ENCODE measurements at places on chromosomes 5 and 9.

- DNase-seq: peak; percentile 21
Measured at GRCh38 chr9:108182950-108183381, 672.8 kb downstream of the ACTL7B start.

GRCh38 chr9:79686381-79687130, 114.8 kb downstream of the TLE4 start:
- peak; percentile 69 for DNase-seq

DNA sequence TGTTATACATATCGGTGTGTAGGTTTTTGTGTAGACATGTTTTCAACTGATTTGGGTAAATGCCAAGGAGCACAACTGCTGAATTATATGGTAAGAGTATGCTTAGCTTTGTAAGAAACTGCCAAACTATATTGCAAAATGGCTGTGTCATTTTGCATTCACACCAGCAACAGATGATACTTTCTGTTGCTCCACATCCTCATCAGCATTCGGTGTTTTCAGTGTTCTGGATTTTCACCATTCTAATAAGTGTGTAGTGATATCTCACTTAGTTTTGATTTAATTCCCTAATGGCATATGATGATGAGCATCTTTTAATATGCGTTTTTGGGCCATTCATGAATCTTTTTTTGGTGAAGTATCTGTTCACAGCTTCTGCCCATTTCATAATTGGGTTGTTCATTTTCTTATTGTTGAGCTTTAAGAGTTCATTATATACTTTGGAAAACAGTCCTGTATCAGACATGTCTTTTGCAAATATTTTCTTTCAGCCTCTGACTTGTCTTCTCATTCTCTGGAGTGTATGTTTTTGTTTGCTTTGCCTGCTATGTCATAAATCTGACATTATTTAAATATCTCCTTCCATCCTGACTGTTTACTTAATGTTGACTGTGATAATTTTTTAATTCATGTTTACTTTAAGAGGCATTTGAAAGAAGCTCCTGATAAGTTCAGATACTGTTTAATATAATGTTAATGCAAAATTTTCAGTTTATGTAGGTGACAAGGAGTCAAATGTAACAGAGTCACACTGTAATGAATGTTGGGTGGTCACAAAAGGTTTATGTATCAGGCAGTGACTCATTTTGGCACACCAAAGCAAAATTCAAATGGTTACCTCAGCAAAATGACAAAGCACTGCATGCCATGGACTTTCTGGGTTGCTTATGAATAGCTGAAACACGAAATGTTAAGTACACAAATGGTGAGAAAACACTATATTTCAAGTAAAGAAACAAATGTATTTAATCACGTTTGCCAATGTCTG, 181.1 kb upstream of the DAB2 start:
- no peak for DNase-seq

DNA sequence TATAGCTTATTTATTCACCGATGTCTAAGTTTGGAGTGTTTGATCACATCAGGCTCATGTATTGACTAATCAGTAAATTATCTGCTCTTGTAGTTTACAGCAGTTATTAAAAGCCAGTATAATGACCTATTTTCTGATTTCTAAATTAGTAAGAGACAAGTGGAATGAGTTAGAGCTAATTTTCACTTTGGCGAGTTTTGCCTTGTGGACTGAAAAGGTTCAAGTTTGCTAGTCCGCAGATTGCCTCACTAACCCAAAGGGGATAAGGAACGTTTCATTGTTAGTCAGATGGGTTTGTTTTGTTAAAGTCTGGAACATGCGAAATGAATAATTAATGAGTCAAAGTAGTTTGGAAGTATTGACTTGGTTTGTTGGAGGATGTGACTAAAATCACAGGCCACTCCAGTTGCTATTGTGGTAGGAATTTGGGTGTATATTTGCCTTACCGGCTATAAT, 40.1 kb downstream of the SMARCA2 start:
- DNase-seq: no peak

- DNase-seq: no peak
Measured at GRCh38 chr9:34318163-34318790, 10.8 kb downstream of the KIF24 start.

- no peak for DNase-seq
Measured at GRCh38 chr9:129981180-129981907, 61.6 kb downstream of the FNBP1 start.

DNA sequence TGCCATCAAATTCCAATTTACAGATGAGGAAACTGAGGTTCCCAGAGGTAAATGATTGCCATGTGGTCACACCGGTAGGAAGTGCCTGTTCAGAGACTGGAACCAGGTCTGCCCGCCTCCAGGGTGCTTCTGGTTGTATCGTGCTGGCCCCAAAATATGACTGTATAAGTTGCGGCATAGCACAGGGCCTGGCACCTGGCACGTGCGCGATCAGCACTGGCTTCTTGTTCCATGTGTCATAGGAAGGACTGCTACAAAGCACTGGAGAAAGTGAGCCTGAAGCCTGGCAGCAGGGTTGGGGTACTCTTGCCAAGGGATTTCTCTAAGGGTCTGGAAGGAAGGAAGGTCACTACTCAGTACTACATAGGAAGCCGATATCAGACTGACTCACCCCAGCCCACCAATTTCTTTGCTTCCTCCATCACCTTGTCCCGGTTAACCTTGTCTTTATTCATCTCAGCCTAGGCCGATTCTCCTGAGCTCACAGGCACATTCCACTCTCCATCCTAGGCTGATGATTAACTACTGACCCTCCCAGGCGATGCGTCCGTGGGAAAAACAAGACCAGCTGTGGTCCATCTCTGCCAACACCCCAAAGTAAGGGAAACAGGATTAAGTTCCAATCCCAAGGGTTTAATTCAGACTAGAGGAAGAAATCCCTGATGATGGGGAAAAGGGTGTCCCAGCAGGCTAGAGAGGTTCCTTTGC, 1.8 kb downstream of the HRH2 start:
- no peak for DNase-seq
